ENCODE measurements at places on chromosomes 7 and 10. TPM values are rescaled to one million over a fixed set of nuclear protein-coding genes. Genes with fewer than 3 reads are reported as not detected.

RNF148 gene
- total RNA-seq, result not detected

FAM237B gene
- not detected for total RNA-seq

GRID1 gene
- not detected for total RNA-seq

CYP2C8 gene
- total RNA-seq, result 1.0 TPM

MSANTD7 gene
- total RNA-seq, result 16.5 TPM

COL17A1 gene
- not detected for total RNA-seq

DNA sequence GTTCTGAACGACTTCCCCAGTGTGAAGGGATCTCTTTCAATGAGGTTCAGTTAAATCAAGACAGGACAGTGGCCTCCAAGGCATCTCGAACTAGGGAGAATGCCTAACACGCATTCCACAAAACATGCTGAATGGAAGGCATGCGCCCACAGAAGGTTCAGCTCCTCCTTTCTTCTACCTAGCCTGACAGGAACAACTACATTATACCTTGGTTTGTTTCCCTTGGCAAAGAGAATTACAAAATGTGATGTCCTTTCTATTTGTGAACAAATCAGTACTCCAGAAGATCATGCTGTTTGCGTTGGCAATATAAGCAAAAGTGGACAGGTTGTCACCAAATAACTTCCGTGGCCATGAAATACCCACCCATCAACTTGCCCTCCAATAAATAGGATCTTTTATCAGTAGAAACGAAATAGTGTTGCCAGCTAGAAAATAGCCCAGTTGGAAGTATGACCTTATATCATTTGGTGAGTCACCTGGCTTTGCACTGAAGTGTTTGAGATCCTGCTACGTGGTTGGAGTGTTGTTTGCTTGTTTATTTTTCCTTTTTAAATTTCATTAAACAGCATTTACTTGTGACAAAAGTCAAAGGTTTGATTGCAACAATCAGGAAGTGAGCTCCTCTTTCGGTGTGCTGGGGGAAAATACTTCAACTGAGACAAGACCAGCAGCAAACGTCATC lies 117.0 kb upstream of the FAM204A start:
- DNase-seq, result no peak

- no peak for DNase-seq
These were observed 430.4 kb downstream of the NEBL start for GRCh38 chr10:20466731-20467130.

- no peak for DNase-seq
These were observed 758.0 kb upstream of the LRRTM3 start for GRCh38 chr10:66167816-66168215.

DNA sequence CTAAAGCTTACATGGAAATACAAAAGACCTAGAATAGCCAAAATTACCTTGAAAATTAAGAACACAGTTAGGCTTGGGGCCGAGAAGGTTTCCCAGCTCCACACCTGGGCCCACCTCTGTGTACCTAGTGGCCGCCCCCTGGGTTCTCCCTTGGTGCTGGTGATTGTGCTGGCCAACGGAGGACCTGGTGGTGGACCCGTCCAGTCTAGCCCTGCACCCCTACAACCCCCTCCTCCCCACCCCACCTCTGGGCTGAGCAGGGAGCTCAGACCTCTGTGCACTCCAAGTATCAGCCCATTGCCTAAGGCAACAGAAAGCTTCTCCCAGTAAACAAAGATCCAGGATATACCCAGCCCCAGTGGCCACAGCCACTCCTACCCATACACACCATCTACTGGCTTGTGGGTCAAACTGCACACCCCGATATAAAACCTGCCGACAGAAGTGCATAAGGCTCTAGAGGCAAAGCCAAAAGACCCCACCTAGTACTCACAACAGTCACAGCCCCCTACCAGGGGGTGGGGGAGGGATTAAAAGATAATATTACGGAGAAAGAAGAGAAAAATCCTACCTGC lies 105.0 kb upstream of the DIP2C start:
- no peak for DNase-seq

GRCh38 chr7:70460071-70460470 lies 671.9 kb upstream of the GALNT17 start:
- no peak for DNase-seq

DNA sequence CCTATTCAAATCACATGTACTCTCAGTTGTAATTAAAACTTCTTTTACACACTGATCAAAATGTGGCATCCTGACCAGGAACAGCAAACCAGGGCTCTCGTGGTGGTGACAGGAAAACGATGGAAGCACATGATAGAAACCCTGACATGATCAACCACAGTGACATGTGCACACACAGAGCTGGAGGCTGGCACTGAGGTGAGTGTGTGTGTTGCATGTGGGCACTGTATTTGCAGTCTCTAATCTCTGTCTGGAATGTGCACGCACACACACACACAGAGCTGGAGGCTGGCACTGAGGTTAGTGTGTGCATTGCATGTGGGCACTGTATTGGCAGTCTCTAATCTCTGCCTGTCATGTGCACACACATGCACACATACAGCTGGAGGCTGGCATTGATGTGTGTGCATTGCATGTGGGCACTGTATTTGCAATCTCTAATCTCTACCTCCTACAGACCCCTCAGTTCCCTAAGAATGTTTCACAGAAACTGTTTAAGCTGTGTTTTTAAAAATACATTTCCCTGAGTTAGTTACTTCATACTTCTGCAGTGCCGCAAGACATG lies 406.9 kb downstream of the SFMBT2 start:
- no peak for DNase-seq

GRCh38 chr7:2522780-2523433 lies 3.3 kb downstream of the LFNG start:
- no peak for DNase-seq

DNA sequence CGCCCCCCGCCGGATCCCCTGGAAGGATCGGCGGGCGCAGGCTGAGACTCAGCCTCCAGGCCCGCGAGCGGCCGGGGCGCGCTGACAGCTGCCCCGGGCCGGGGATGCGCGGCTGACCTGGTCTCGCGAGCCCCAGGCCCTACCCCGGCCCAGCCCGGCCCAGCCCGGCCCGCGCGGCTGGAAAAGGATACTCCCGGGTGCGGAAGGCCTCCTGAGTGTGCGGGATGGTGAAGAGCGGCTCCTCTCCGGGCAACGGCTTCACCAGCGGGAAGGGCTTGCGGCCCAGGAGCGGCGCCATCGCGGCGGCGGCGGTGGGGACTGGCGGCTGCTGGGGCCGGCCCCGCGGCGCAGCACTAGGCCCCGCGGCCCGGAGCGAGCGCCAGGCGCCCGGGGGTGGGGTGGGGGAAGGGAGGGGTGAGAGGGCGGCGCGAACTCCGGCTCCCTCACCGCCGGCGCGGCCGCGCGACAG lies 423 bp downstream of the BAZ1B start:
- DNase-seq, result no peak

- DNase-seq, result no peak
These were observed 424.6 kb upstream of the SORCS1 start for GRCh38 chr10:107589081-107589480.

DNA sequence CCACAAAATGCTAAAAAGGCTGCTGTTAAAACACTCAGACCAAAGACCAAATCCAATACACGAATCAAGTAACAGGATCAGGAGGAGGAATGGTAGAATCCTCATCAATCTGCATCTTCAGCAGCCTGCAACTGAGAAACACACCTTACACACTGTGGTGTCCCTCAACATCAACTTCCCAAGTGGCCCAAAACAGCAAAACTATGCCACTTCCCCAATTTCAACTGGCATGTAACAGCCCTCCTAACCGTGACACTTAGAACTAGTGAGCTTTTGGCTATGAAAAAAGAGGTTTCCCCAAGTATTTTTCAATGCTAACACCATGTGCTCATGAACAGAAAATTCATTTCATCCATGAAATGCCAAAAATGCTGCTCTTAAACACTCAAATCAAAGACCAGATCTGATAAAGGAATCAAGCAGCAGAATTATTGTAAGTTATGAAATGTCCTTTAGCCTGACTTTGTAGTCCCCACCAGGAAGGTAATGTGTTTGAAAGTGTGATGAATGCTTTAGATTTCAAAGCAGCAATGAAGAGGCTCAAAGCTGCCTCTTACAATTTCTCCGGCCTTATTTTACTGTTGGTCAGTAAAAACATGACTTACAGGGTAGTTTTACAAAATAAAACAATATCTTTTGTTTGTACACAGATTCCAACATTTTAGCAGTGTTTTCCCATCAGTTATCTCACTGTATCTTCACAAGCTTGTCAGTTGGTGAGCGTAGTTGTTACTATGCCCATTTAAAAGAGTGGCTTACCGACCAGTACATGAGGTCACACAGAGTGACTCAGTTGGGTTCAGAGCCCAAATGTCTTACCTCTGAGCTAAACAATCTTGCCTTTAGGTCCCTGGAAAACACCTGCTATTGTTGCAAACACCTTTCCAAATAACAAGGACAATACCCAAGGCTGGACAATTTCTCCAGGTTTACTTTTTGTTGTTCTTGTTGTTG lies 65.7 kb upstream of the ASAH2 start:
- no peak for DNase-seq

DNA sequence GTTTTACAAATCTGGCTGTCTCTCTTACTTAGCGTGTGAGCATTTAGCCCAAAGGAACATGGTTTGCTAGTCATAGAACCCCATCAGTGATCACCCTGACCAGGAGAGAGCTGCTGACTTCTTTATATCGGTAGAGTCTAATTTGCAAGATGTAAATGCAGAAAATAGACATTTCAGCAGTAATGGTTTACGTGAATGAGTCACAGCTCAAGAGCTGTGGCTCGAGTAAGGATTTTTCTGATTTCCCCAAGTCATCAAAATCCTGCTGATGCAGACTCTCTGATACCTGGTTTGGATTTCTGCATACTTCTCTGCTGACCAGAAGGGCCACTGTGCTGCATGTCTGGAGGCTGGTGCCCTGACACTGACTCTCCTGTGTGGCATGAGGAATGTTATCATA lies 25.7 kb downstream of the NUB1 start:
- DNase-seq, result no peak

DNA sequence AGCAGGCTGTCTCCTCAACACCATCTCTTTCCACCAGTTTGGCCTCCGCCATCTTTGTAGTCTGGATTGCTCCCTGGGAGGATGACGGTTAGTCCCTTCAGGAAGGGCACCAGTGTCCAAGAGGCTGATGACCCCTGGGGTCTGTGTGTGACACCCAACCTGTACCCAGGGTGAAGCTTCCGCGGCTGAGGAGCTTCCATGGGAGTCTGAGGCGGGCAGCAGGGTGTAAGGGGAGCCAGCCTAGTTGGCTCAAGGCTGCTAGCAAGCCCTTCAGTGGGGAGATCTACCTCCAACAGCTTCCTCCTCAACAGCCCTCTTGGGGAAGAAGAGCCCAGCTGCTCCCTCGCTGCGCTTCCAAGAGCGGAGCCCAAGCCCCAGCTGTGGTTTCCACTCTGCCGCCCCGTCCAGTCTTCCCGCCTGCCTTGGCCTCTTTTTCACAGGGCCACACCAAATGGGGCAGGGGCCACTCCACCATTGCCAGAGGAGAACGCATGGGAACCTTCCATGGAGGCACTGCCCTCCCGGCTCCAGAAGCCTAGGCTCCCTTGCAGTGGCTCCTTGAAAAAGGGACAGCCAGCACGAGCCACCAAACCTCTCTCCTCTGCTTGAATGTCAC lies 57.4 kb downstream of the TMEM209 start:
- DNase-seq, result no peak

- DNase-seq, result no peak
These were observed 62.2 kb upstream of the TRIM8 start for GRCh38 chr10:102581981-102582580.

GRCh38 chr7:107846324-107846723 lies 43.3 kb upstream of the SLC26A3 start:
- DNase-seq, result no peak

DNA sequence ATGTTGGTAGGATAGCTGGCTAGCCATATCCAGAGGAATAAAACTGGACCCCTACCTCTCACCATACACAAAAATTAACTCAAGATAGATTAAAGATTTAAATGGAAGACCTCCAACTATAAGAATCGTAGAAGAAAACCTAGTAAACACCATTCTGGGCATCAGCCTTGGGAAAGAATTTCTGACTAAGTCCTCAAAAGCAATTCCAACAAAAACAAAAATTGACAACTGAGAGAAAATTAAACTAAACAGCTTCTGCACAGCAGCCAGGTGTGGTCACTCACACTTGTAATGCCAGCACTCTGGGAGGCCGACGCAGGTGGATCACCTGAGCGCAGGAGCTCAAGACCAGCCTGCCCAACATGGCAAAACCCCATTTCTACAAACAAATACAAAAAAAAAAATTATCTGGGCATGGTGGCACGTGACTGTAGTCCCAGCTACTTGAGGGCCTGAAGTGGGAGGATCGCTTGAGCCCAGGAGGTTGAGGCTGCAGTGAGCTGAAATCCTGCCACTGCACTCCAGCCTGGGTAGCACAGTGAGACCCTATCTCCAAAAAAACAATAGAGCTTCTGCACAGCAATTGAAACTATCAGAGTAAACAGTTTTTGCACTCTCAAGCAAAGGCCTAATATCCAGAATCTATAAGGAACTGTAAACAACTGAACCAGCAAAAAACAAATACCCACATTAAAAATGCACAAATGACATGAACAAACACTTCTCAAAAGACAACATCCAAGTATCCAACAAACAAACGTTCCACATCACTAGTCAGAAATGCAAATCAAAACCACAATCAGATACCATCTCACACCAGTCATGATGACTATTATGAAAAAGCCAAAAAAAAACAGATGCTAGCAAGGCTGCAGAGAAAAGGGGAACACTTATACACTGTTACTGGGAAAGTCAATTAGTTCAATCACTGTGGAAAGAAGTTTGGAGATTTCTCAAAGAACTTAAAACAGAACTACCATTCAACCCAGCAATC lies 4.8 kb downstream of the CRPPA start:
- DNase-seq, result no peak

DNA sequence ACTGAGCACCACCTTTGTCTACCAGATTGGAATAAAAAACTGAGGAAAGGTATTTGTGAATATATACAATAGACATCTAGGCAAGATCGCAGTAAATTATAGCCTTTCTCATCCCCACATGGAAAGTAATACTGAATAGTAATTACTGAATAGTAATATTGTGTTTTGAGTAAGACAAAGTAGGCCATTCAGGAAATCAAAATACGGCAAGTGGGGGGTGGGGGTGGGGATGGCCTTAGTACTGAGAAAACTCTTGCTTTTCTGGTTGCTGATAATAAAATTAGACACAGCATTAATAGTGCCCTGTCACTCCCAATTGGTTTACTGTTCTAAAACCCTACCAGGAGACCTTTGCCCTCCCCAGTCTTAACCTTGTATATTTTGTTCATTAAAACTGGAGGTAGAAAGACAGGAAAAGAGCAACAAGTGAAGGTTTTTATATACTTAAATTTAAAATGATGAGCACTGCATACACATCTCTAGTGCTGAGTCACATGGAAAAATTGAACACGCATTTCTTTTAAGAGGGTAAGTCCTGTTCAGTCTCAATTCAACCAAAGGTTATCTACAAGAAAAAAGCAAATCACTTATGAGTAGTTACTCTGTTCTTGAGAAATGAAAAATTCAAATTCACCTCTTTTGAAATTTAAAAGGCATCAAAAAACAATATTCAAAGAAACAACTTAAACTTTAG lies 65.6 kb downstream of the IGF2BP3 start:
- no peak for DNase-seq

- DNase-seq, result no peak
These were observed 382.5 kb upstream of the KIAA1217 start for GRCh38 chr10:23826421-23826820.
